Effector CD8-positive, alpha-beta T cell (primary cell): ENCODE measurements at places on chromosomes 16 and 17.

DNA sequence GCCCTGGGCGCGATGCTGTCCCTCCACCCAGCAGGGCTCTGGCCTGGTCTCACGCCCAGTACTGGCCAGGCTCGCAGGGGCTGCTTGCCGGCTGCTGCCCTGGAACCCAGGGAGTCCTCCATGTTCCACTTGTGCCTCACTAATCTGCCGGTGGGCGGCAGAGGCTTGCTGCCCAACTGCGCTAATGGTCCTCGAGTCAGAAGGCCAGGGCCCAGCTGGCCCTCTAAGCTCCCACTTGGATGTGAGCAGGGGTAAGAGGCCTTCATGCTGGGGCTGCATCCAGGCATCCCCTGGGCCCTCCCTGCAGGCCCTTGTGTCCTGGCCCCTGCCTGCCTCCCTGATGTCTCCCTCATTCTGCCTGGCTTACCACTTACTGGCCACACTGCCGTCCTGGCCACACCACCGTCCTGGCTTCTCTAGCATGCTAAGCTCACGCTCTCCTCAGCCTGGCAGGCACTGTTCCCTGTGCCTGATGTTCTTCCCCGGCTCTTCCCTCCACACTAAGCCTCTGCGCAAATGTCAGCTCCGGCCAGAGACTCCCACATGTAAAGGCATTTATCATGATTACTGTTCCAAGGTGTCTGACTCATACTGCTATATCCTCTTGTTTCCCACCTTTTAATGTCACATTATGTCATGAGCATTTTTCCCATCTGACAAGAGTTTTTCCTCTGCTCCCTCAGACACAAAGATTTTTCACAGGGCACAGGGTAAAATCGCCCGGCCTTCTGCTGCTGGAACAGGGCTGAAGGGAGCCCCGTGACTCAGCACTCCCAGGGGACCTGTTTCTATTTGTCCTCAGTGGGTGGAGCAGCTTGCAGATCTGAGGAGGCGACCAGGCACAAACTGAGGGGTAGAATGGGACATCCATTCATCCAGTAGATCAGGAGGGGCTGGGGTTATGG lies 15.9 kb downstream of the B9D1 start:
- no peak for DNase-seq

- DNase-seq, result no peak
Observed at GRCh38 chr17:80936723-80937122, 54.9 kb upstream of the CHMP6 start.

DNA sequence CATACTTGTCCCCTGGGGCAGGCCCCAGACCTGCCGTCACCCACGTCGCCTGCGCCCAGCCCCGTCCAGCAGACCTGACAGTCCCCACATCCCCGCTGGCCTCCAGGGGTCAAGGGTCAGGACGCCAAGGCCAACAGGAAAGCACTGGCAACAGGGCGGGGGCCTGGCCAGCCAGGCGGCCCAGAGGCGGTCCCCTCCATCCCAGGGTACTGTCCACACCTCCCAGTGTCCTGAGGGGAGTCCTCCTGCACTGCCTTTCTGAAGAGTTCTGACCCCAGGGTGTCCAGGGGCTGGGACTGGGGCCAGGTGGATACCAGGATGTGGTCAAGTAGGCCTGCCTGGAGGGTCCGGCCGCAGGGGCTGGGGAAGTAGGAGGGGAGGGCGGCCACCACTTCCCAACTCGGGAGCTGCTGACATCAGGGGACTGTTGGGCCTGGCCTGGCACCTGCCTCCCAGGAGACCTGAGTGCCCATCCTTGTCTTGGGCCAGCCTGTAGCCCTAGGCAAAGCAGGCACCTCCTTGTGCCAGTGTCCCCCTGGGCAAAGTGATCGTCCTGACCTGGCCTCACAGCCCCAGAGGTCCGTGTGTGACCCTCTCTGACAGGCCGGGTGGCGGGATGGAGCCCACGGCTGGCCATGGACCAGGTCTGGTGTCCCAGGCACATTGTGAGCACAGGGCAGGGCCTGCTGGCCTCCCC lies 6.7 kb upstream of the AXIN1 start:
- DNase-seq, result no peak

DNA sequence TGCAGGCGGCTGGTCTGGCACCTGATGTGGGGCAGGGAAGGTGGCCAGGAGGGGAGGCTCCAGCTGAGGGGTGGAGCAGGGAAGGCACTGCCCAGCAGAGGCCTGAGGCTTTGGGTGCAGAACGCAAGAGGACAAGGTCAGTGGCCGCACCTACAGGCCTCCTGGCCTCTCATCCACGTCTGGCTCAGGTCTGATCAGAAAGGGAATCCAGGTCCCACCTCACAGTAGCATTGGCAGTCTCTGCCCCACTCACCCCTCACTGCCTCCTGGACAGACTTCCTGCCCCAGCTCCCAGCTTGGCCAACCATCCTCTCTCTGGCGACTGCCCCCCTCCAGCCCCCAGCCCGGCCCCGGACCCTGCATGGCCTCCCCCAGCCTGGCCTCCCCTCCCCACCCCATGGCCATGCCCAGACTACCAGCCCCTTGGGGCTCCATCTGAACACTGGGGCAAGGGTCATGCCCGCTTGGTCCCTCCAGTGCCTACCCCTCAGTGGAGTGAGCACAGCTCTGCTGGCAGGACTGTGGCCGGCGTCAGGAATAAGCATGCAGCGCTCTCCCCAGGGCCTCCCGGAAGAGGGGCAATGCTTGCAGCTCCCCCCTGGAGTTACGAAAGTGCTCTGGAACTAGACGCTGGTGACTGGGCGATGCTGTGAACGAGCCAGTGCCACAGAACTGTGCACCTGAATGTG lies 4.6 kb downstream of the UTS2R start:
- no peak for DNase-seq

GRCh38 chr17:36817483-36818048 lies 119.7 kb upstream of the LHX1 start:
- DNase-seq, result no peak

DNA sequence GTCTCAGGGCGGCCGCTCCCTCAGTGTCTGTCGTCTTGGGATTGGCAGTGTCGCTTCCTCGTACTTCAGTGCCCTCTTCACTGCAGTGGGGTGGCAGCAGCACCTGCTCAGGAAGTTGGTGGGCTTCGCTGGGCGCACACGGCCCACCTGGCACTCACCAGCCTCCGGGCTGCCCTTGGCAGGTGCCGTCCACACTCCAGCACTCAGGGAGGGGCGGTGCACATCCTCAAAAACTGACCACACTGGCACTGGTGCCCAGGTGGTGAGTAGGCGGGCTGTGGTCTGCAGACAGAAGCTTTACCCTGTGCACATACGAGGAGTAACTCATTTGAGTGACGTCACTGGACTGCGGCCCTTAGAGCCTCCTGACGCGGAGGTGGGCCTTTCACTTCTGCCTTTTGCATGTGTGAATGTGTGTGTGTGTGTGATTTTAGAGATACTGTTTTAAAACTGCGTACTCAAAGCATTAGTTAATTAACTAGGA lies 94.6 kb downstream of the BANP start:
- no peak for DNase-seq

DNA sequence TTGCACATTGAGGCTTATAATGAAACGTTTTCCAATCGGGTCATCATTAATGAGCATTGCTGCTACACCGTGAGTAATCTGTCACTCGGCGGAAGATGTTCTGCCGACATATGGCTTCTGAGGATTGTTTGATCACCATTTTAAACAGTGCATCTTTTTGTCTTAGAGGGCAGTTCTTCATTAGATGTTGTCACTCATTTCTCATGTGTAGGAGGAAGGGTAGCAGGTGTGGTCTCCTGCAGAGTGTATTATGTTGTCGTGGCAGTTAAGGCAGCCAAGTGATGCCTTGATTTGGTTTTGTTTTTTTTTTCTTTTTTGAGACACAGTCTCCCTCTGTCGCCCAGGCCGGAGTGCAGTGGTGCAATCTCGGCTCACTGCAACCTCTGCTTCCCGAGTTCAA lies 50.5 kb downstream of the SEC14L1 start:
- DNase-seq, result no peak

DNA sequence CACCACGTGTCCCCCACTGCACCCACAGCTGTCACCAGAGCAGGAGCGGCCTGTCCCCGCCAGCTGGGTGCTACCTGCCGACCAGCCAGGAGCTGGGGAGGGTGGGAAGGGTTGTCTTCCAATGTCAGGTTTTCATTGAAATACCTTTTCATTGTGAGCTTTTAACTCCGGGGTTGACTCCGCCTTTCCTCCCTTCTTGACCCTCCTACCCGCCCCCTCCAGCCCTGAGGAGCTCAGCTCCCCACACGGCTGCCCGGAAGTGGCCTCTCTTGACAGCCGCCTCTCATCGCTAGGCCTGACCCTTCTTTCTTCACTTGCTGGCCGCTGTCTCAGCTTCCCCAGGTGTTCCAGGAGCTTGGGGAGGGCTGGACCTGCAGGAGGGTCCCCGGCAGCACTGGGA lies 21.2 kb upstream of the GNG13 start:
- DNase-seq, result no peak

DNA sequence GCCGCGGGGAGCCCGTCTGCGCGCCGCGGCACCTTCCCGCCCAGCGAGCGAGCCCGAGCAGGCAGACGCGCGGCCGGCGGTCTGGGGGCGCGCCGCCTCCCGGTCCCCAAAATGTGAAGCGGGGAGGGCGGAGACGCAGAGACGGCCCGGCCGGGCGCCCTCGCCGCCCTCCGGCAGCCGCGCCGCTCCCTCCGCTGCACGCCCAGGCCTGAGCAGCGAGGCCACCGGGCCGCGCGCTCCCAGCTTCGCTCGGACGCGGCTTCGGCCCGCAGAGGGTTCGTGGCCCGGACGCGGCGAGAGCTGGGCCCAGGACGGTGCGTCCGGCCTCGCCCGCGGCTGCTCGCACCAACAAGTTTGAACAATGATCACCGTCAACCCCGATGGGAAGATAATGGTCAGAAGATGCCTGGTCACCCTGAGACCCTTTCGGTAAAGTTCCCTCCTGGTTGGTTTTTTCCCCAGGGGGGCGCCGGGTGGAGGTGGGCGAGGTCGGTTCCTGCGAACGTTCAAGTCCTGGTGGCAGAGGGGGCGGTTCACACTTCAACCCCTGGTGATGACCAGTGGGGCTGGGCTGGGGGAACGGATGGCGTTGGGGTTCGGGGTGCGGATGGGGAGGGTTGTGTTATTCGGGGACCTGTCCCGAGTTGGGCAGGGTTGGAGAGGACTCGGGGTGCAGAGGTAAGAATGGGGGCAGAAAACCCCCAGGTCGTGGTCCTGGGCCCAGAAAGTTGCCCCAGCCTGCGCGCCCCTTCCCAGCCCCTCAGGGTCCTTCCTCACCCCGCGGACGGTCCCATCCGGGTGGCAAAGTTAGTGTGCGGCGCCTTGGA lies 678 bp downstream of the MGAT5B start:
- DNase-seq, result no peak
